ENCODE measurements at places on chromosomes 2 and 18.

DNA sequence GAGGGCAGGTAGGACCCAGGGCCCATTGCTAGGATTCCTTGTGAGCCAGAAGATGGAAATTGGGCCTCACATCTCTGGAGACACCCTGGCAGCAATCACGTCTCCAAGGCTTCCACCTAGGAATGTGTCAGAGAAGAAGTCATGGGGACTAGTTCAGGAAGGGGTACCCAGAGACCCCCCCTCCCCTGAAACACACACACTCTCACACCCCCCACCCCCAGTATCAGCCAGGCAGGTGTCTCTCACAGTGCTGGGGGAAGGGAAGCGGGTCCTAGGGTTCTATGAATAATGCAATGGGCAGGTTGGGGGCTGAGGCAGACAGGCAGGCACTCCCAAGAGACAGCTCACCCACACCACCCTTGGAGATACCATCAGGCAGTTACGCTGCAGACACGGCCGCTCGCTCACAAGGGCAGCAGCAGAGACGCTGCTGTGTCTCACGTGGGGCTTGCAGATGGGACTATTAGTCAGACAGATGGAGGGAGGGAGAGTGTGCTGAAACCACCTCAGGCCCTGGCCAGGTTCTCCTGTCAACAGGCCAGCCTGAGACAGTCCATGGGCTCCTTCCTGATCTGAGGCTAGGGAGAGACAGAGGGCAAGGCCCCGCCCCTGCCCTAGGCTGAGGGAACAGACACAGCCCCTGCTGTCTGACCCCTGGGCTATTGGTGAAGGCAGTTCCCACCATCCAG is 134.6 kb downstream of the CYP26B1 start:
- DNase-seq = no peak

DNA sequence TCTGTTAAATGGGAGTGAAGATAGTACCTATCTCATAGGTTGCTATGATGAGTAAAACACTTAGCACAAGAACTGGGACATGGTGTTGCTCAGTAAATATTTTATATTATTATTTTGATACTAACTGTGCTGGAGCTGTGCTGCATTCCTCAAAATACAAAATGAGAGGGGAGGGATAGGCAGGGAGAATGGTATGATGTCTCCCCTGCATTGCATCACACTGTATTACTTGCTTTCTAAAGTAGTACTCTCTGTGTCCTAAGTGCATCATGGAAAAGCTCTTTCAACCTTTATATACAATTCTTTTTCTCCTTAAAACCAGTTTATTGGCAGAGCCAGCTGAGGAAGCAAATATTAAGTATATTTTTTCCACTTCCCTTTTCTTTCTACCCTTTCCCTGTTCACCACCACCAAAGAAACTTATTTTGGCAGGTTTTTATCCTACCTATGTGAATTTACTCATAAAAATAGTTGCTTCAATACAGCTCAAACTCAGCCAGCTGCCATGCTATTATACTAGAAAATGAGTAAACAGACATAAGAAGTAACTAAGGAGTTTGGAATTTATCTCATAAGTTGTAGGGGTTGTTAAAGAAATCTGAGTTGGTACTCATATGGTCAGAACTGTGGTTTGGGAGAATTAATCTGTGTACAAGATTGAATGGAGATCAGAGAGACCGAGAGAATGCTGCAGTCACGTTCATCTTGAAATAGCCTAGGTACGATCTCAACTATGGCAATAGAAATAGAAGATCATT is 60.3 kb downstream of the EHBP1 start:
- no peak for DNase-seq

DNA sequence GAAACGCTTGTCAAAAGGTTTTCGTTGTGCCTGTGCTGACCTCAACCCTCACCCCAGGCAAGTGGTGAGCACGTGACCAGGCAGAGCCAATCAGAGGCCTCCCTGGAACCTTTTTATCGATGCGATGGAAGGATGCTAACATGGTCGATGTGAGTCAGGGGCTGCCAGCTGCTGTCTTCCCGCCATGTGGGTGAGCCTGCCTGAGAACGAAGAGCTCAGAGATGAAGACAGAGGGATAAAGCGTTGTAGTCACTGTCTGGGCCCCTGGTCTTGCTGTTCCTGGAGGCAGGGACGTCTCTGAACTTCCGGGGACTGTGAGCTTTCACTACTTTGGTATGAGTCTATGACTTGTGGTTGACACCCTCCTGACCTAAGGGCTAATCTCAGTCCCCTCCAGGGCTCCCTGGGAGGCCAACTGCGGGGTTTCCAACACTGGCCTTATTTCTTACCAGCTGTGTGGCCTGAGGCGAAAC is 18.6 kb downstream of the DNMT3A start:
- no peak for DNase-seq

GRCh38 chr2:204154863-204155262 is 218.3 kb downstream of the ICOS start:
- DNase-seq = no peak

DNA sequence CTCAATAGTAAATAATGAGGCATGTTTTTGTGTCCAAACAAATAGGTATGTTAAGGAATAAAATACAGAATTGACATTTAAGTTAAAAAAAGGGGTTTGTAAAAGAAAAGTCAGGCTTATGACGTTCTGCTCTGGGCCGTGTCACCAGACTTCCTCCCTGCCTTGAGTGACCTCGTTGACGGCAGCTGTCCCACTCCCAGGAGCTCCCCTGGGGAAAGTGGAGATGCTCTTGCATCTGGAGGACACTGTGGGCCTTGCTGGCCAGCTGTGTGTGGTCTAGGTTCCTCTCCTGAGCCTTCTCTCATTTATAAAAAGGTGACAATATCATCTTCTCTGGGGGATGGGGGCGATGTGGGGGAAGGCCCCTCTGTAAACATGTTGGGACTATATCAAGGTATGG is 196.2 kb downstream of the CLIP4 start:
- no peak for DNase-seq

DNA sequence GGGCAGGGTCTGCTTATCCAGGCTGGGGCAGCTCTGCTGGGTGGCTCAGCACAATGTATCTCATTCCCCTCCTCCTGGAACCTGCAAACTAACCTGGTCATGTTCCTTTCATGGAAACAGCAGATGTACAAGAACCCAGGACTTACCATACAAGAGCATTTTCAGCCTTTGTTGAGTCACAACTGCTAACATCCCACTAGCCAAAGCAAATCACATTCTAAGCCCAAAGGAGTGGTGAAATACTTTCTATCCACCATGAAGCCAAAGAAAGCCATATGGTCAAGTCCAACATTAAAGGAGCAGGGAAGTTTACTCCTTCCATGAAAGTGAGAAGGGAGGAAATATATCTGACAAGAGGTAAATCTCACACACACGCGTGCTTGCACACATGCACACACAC is 163.0 kb downstream of the IRS1 start:
- DNase-seq = no peak

DNA sequence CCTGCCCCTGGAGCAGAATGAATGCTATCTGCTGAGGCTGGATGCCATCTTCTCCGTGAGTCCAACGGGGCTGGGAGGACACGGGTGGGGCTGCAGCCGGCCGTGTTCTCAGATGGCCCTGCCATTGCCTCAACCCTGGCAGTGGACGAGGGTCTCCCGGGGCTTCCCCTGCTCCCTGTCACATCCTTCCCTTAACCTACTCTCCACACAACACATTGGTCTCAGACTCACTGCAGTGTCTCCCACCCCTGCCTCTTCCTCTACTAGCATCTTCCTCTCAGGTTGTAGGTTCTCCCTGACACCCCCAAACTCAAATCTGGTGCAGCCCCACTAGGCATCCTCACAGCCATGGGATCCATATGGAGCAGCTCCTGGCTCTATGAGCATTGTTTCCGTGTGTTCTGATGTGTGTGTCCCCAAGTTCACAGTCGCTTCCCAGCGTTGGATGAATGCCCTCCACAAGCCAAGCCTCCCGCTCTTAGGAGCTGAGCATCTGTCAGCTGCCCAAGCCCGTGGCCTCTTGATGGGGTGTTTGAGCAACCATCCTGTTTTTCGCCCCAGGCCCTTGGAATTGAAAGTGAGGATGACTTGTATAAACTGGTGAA is 27.8 kb downstream of the OTOF start:
- no peak for DNase-seq

DNA sequence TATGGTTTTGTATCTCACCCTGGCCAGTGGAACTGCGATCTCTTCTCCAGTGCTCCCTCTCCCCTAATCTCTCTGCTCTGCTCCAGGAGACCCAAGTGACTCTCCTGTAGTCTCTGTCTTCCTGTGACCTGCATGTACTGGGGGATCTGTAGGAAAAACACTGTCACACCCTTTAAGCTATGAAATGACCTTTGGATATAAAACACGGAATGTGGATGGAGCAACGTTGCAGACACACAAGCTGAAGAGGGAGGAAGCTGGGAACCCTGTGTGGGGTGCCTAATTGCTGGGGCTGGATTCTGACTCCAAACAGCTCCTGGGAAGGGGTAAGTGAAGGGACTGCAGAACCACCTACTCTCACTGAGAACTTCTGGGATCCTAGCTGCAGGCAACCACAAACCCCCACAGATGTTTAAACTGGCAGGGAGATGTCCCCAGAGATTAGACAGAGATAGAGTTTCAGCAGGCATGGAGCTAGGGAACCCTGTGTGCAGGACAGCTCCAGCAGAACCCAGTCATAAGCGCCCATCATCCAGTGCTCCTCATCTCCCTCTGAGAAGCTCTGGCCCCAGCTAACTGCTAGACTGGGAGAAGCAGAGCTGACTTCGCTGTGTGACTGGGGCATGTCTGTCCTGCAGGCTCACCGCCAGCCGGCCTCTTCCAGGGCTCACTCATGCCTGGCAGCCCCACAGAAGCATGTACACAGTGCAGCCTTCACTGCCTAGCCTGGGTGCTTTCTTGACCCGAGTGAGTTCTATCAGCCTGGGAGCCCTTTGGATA is 482.7 kb upstream of the SETBP1 start:
- DNase-seq = no peak

Data from NCI-H2081 treated with DMSO at 0.1 percent for 48 hours (cell line).